ENCODE measurements at places on chromosomes 7 and 10.

GRCh38 chr7:101602484-101603241 lies 26.4 kb downstream of the MYL10 start:
- peak; percentile 56 for DNase-seq

DNA sequence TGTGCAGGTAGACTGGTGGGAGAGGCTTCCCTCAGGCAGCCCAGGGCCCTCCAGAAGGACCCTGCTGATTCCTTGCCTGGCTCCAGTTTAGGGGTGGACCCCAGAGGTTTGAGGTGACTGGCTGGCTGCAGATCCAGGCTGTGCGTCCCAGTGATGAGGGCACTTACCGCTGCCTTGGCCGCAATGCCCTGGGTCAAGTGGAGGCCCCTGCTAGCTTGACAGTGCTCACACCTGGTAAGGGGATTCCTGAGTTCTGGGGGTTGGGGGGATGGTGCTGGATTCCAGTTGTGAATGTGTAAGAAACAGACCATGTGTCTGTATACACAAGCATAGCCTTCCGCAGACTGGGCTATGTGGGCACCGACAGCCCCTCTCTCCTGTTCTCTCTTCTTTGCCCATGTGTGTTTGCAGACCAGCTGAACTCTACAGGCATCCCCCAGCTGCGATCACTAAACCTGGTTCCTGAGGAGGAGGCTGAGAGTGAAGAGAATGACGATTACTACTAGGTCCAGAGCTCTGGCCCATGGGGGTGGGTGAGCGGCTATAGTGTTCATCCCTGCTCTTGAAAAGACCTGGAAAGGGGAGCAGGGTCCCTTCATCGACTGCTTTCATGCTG lies 2.7 kb downstream of the KAZALD1 start:
- no peak for DNase-seq

DNA sequence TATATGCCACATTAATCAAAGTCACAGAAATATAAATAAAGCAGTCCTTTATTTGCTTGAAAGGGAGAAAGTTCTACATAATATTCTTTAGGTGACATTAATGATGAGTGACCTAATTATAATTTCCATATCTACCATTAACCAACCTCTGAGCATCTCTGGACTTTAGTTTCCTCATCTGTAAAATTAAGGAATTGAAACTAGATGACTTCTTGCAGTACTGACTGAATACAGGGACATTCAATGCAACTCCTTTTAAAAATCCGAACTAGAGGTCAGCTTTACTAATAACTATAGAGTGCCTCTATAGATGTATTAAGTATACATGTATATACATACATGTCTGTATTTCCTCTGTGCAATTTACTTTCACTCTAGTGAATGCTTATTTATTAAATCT lies 3.9 kb downstream of the FMC1 start:
- DNase-seq, result peak; percentile 61

DNA sequence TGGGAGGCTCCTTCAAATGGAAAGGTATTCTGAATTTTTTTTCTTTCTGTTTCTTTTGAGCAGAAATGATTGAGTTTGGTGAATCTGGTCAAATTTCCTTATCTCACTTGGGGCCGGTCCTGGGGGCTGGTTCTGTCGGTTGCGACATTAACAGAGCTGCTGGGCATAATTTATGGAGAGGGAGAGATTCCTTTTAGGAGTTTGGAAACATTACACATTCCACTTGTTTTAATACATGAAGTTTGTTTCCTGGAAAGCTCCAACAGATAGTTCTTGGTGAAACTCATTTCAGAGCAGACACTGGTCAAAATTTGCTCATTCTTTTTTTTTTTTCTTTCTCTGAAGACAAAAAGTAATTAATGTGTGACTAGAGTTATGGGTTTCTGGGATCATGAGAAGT lies 129.9 kb downstream of the ABCA13 start:
- DNase-seq, result no peak

- DNase-seq, result no peak
Measured at GRCh38 chr10:98270073-98270740, 2.2 kb upstream of the LOXL4 start.

- no peak for DNase-seq
Measured at GRCh38 chr10:103653581-103654037, 160.1 kb downstream of the NEURL1 start.

Measured in inflammatory macrophage treated with lipopolysaccharide for 1 hour (primary cell).